Fibroblast of skin of left biceps (primary cell): ENCODE measurements at places on chromosomes 4 and X.

DNA sequence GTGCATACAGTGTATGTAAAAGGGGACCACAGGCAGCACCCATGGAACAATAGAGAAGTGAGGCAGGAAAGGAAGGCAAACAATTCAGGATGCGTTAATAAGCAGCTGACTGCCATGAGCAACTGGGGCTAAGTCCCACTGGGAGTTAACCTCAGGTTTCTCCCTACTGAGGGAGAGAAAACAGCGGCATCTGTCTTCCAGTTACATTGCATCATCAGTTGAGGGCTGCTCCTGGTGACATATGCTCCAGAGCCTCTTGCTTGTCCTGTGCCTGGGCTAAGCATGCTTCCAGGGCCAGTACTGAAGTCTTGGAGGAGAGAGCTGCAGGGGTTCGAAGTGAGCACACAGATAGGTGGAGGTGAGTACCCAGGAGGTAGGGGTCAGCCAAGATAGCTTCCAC, 24.3 kb downstream of the RAI2 start:
- DNase-seq, result no peak

DNA sequence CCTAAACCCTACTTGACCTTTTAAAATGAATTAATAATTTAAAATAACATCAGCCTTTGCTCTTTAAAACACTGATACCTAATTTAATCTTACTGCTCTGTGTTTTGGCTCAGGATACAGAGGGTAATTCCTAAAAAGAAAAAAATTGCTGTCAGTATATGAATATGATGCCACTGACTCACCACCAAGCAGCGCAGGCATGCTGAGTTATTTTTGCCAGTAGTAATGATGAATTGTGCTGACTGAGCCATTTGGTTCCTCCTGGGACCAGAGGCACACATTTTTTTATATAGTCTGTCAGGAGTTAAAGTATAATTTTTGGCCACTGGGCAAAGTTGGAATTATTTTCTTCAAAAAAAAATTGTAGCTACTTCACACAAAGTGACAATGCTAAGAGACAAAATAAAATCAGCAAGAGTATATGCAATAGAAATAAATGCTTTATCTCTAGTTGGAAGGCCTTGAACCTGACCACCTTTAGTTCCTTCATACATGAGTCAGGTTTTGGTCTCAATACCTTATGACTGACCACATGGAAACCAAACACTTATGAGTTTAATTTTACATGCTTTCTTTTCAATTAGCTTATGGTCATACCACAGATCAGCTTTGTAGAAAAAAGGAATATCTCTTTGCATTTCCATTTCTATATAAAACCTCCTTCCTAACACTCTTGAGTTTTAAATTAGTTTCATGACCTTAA, 115.1 kb downstream of the PPP3CA start:
- DNase-seq, result peak; percentile 58

DNA sequence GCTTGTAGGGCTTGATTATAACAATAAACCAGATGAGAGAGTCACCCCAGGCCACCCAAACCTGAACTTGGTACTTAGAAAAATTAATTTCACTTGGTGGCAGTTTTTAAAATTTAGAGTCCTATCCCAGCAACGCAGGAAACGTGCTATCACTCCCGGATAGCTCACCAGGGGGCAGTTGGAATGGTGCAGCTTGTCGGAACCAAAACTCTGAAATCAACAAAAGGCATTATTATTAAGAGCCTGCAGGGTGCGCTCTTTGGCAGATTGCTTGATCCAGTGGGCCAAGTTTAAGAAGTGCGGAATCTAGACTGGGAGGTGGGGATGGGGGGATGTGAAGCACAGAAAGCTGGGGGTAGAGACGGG, 2.4 kb downstream of the FRAS1 start:
- DNase-seq, result peak; percentile 42

DNA sequence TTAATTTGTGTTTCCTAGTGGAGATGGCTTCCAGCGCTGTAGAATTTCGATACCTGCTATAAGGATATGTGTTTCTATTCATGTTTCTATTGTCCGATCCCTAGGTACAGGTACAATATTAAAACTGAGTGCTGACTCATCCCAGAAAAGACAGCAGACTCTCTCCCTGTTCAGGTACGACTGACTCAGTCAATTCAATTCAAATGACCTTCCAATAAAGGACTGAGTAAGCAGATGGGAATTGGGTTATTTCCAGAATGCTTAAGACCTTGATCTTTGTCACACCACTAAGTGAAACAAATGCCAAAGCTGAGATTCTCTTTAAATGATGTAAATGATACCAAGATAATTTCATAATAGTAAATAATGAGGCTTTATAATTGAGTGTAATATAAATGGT, 1596.9 kb downstream of the RPA4 start:
- DNase-seq, result no peak

- no peak for DNase-seq
Measured at GRCh38 chr4:151436093-151436518, 27.1 kb downstream of the FHIP1A start.

- no peak for DNase-seq
Measured at GRCh38 chrX:43899878-43900815, 17.9 kb upstream of the MAOB start.

DNA sequence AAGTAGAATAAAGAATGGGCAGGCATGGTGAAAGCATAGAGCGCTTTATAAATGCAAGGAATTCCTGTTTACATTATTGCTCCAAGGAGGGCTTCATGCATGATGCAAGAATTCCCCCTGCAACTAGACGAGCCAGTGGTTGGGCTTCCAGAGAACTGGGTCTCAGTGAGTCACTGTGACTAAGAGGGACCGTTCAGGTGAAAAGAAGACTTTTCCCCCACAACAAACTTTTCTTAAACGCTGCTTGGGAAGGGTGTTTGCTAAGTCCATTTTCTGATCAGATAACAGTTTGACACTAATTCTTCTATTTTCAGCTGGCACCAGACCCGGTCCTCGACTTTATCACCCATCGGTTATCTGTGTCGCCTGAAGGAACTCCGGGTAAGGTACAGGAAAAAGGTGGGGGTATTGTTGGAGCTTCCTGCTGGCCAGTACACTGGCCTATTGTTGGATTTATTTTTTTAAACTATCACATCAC, 40.1 kb downstream of the LDB2 start:
- DNase-seq, result peak; percentile 68

- peak; percentile 93 for DNase-seq
Measured at GRCh38 chr4:142095886-142096605, 459.7 kb downstream of the IL15 start.

GRCh38 chr4:12411072-12411471, 982.4 kb upstream of the HS3ST1 start:
- DNase-seq, result no peak

DNA sequence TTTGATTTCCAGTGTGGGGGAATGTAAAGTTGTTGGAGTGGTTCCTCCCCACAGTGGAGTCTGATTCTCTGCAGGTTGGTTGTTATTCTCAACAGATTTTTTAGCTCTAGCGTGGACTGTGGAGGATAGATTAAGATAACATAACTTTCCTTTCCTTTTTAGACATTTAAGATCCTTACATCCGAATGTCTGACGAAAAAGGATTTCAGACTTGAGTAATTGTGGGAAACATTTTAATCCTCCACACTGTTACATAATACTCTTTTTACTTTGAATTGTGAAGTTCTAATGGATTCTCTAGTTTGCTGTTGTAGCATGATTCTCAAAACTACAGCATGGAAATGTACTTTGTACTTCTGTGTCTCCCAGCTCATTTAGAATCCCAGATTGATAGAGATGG, 107.8 kb downstream of the ARHGAP10 start:
- no peak for DNase-seq

DNA sequence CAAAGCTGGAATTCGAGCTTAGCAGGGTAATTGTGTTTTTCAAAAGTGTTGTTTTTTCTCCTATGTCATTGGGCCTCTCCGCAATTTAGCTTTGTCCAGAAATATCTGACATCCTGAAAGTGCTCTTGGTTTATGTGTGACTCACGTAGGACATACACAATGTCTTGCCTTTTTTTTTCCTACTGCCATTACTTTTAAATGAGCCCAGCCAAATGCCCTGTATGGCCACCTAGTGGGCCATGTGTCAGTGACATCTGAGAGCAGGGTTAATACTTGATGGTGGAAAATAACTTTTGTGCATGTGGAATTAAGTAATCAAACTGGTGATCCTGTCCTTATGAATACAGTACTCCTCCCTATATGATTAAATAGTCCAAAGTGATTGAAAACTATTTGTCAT, 1411.1 kb upstream of the TENM3 start:
- DNase-seq, result no peak

DNA sequence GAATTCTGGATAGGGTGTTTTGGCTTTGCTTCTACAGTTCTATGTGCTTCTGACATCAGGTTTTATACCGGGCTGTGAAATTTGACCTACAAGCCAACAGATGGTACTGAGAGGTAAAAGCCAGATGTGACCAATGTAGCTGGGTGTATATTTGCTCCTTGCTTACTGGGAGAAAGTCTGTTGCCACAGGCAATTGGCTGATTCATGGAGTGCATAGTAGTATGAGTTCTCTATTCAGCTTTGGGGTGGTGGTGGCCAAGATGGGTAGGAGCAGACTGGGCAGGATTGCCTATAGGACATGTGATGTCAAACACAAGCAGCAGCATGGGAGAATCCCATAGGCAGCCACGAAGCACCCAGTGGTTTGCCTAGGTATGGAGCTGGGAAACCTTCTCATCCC, 1827.0 kb downstream of the C4orf33 start:
- no peak for DNase-seq

DNA sequence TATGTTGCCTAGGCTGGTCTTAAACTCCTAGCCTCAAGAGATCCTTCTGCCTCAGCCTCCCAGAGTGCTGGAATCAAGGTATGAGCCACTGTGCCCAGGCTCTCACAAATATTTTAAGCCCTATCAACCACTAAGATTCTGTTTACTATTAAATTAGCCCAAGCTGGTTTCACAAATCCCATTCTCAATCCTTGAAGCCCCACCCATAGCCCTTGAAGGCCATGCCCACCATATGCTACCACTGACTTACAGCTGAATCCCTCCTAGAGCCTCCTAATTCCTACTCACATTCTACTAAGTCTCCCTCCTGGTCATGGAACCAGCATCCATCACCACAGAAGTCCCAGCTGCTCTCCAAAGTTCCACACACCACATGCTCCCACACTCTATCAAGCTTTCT, 9.7 kb downstream of the GRIPAP1 start:
- DNase-seq, result no peak

DNA sequence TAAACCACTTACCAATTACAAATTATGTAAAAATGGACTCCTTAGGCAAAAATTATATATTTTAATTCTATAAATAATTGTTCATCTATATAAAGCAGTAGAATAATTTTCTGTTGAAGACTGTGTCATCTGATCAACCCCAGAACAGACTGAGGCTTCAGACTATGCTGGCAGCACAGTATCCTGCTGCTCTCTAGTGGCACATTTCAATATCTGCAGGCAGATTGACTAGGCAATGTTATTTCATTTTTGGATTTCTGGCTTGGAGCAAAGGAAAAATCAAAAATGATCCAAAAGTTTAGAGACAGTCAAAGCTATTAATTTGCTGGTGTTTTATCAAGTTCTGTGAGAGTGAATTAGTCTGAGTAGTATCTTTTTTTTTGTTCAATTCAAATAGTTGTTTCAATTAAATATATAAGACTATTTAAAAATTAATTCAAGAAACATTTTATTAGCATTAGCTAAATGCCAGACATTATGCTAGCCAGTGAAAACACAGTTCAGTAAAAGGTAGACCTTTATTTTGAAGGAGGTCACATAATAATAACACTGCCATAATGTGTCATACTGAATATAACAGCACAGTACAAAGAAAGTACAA, 21.3 kb upstream of the SULT1E1 start:
- DNase-seq, result no peak

- DNase-seq, result no peak
Measured at GRCh38 chr4:148800336-148800885, 358.2 kb upstream of the NR3C2 start.

- DNase-seq, result no peak
Measured at GRCh38 chrX:113868711-113869110, 715.2 kb upstream of the HTR2C start.

DNA sequence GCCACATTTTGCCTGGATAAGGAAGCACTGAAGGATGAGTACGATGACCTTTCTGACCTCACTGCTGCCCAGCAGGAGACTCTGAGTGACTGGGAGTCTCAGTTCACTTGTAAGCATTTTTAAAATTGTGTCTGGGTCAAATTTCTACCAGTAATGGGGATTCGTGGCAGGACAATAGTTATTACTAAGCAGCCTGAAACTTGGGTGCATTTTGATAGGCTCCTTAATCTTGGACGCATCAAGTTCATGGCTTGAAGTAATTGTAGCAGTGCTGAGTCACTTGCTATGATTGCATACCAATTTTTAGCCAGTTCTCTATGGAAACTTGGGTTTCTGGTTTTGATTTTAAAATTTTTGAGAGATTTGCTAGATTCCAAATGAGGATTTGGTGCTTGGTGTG, 4.3 kb downstream of the PGRMC1 start:
- DNase-seq, result peak; percentile 55

DNA sequence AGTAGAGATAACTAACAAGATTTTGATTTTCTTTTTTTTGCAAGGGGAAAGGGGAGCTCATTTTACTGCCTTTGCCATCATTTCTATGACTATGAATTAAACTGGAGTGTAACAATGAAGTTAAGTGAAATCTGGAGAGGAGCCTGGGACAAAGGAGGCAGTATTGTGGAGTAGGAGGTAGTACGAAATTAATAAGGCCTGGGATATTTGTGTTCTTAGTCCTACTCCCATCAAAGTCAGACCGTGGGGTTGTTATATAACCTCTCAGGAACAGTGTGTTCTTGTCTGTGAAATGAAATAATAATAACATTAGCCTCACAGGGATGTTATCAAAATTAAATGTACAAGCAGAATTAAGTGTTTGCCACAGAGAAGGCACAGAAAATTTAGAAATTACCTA, 204.3 kb upstream of the EMCN start:
- DNase-seq, result no peak

GRCh38 chr4:575281-576141, 584 bp downstream of the TMEM271 start:
- DNase-seq, result peak; percentile 10

DNA sequence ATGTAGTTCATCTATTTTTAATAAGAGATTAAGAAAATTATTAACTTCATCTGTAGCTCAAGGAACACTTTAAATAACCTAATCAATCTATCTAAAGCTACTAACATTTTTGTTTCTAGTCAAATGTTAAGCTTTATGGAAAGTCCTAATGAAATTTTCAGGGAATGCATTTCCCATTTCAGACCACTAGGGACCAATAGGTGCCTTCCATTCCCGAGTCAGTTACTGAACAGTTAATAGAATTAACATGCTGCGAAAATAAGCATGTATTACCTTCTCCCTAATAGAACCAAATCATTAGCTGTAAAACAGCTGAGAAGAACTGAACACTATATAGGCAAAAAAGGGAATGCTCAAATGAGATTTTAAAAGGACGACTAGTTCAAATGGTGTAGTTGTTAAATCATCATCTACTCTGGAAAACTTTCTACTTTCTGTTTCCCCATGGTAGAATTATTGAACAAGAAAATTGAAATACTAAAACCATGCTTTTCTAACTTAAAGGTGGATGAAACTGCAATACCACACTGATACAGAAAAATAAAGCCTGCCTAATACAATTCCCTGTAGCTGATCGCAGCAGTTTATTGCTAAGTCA, 22.5 kb downstream of the STX18 start:
- DNase-seq, result no peak
